Cardiac muscle cell (in vitro differentiated cells and primary cell): ENCODE measurements at places on chromosomes 11 and 22.

- H3K36me3 ChIP-seq: no peaks in the 10 kb centered on the region
- no peaks in the 10 kb centered on the region for H3K27me3 ChIP-seq
- H3K4me1 ChIP-seq: no peaks in the 10 kb centered on the region
- no peak overlapping the region for H3K4me3 ChIP-seq
Observed at GRCh38 chr22:38186429-38186828, 4.8 kb upstream of the PLA2G6 start.

DNA sequence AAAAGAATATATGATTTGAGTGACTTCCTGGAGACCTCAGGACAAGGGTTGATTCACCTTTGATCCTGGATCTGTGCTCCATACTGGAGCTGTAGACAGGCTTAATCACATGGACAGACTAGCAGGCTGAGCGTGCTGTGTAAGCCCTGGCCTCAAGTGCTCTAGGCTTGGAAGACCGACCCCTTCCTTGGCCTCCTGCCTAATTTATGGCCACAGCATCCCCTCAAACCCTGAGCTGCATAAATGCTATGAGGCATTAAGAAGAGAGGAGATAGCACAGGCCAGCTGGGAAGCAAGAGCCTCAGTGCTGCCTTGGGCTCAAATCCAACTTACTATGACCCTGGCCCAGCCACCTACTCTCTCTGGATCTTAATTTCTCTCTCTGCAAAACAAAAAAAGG, 385.1 kb downstream of the BUD13 start:
- no peak overlapping the region for H3K4me3 ChIP-seq
- DNase-seq: no peak
- H3K27ac ChIP-seq: no peak overlapping the region
- H3K4me1 ChIP-seq: peaks cover 5% of the 10 kb centered on the region

GRCh38 chr22:40414838-40415505, 44.6 kb downstream of the SGSM3 start:
- peaks cover 21% of the 10 kb centered on the region for H3K36me3 ChIP-seq
- no peak overlapping the region for H3K4me3 ChIP-seq

- H3K36me3 ChIP-seq: peaks cover 38% of the 10 kb centered on the region
- no peak overlapping the region for H3K4me3 ChIP-seq
- H3K27ac ChIP-seq: peak overlapping the region; percentile 18
- DNase-seq: no peak
Observed at GRCh38 chr22:28795932-28796856, 4.2 kb downstream of the XBP1 start.

GRCh38 chr11:15839061-15839460, 517.3 kb downstream of the SOX6 start:
- no peaks in the 10 kb centered on the region for H3K36me3 ChIP-seq
- H3K27me3 ChIP-seq: no peaks in the 10 kb centered on the region
- DNase-seq: no peak
- H3K4me3 ChIP-seq: no peak overlapping the region

- no peaks in the 10 kb centered on the region for H3K4me1 ChIP-seq
- no peak for DNase-seq
- H3K27me3 ChIP-seq: no peaks in the 10 kb centered on the region
- H3K4me3 ChIP-seq: no peak overlapping the region
Observed at GRCh38 chr11:78651923-78652842, 77.5 kb upstream of the NARS2 start.

GRCh38 chr11:27060816-27061460, 20.3 kb downstream of the BBOX1 start:
- no peak overlapping the region for H3K4me3 ChIP-seq
- H3K27me3 ChIP-seq: no peaks in the 10 kb centered on the region
- H3K27ac ChIP-seq: no peak overlapping the region

DNA sequence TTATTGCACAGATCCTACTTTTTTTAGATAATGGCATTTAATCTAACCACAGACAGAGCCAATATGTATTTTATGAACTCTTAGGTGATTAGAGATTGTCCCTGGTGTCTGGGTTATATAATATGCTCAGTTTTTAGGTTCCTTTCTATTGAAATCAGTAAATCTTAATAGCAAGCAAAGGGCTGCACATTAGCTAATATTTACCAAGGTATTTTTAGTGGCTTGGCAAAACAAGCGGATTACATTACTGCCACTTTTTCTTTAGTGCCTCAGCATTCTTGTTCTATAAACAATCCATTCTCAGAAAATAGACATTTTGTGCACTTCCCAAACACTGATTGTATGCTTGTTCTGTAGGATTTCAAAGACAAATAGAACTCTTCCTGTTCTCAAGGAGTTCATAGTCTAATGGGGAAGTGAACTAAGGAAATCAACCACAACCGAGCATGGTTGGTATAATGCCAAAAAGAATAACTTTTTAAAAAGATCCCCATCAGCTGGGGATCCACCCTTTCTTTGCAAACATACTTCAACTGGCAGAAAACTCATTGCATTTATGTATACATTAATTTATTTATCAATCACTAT, 23.8 kb downstream of the KCNJ1 start:
- peaks cover 19% of the 10 kb centered on the region for H3K27me3 ChIP-seq
- DNase-seq: no peak
- H3K27ac ChIP-seq: no peak overlapping the region
- H3K36me3 ChIP-seq: no peaks in the 10 kb centered on the region
- H3K4me3 ChIP-seq: no peak overlapping the region

DNA sequence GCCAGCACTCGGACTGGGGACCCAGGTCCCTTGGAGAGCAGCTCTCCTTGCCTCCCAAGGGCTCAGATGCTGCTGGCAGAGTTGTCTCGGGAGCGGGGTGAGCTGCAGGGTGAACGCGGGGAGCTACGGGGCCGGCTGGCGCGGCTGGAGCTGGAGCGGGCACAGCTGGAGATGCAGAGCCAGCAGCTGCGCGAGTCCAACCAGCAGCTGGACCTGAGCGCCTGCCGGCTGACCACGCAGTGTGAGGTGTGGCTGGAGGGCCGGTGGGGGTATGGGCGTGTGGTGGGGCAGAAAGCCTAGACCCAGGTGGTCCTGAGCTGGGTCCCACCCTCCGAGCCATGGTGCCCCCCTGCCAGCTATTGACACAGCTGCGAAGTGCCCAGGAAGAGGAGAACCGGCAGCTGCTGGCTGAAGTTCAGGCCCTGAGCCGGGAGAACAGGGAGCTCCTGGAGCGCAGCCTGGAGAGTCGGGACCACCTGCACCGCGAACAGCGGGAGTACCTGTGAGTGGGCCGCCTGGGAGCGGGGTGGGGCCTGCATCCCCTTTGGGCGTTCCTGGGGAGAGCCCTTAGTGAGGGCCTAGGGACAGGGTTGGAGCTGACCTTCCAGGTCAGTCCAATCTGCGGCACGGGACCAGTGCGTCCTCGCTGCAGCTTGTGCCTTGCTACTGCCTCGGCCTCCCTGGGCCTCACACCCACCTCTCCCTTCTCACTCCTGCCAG, 5.8 kb upstream of the RPS6KA4 start:
- DNase-seq: no peak
- H3K27me3 ChIP-seq: no peaks in the 10 kb centered on the region
- no peak overlapping the region for H3K27ac ChIP-seq
- no peaks in the 10 kb centered on the region for H3K36me3 ChIP-seq

- peak; percentile 9 for DNase-seq
- H3K36me3 ChIP-seq: no peaks in the 10 kb centered on the region
- H3K27ac ChIP-seq: no peak overlapping the region
- H3K27me3 ChIP-seq: no peaks in the 10 kb centered on the region
- H3K4me1 ChIP-seq: peaks cover 15% of the 10 kb centered on the region
- H3K4me3 ChIP-seq: no peak overlapping the region
Observed at GRCh38 chr11:105179542-105180278, 40.1 kb upstream of the CARD18 start.
